Neuronal stem cell (in vitro differentiated cells): ENCODE measurements at places on chromosomes 12 and 14.

- no peaks in the 10 kb centered on the region for H3K27me3 ChIP-seq
- H3K4me1 ChIP-seq, result peaks cover 8% of the 10 kb centered on the region
- H3K27ac ChIP-seq, result no peak overlapping the region
- H3K4me3 ChIP-seq, result no peak overlapping the region
- DNase-seq, result no peak
- no peaks in the 10 kb centered on the region for H3K36me3 ChIP-seq
These were observed 11.7 kb downstream of the NAV3 start for GRCh38 chr12:77842430-77842829.

DNA sequence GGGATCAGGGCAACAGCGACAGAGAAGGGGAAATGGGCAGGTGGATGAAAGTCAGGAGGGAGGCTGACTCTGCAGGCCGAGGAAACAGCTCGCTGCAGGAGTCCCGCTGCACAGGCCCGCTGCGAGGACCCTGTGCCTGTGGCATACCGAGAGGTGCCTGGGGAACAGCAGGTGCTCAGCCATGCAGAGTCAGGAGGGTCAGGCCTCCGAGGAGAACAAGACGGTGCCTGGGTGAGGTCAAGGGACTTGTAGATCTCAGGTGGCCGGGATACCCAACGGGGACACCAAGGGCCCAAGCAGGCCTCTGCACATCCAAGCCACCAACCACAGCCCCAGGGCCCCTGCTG, 67.5 kb downstream of the NCOR2 start:
- H3K27ac ChIP-seq, result peak overlapping the region; percentile 55
- no peak for DNase-seq
- H3K4me3 ChIP-seq, result no peak overlapping the region

- H3K27ac ChIP-seq, result no peak overlapping the region
- H3K27me3 ChIP-seq, result peaks cover 3% of the 10 kb centered on the region
- H3K36me3 ChIP-seq, result no peaks in the 10 kb centered on the region
- H3K4me1 ChIP-seq, result peaks cover 25% of the 10 kb centered on the region
These were observed 152.2 kb upstream of the PARP11 start for GRCh38 chr12:4025181-4026019.

- DNase-seq, result no peak
- H3K4me1 ChIP-seq, result no peaks in the 10 kb centered on the region
- H3K27me3 ChIP-seq, result no peaks in the 10 kb centered on the region
These were observed 909.1 kb downstream of the TRHDE start for GRCh38 chr12:73181244-73181643.

GRCh38 chr14:33747749-33748148, 203.1 kb downstream of the EGLN3 start:
- peaks cover 25% of the 10 kb centered on the region for H3K36me3 ChIP-seq
- H3K4me3 ChIP-seq, result no peak overlapping the region
- H3K4me1 ChIP-seq, result no peaks in the 10 kb centered on the region
- DNase-seq, result no peak

- no peak overlapping the region for H3K27ac ChIP-seq
- H3K4me1 ChIP-seq, result no peaks in the 10 kb centered on the region
- no peaks in the 10 kb centered on the region for H3K36me3 ChIP-seq
- no peak overlapping the region for H3K4me3 ChIP-seq
These were observed 81.1 kb downstream of the ZFP36L1 start for GRCh38 chr14:68711561-68712309.

GRCh38 chr14:59175404-59175803, 13.1 kb upstream of the DAAM1 start:
- peaks cover 2% of the 10 kb centered on the region for H3K4me1 ChIP-seq
- no peak overlapping the region for H3K27ac ChIP-seq
- DNase-seq, result no peak
- no peak overlapping the region for H3K4me3 ChIP-seq

DNA sequence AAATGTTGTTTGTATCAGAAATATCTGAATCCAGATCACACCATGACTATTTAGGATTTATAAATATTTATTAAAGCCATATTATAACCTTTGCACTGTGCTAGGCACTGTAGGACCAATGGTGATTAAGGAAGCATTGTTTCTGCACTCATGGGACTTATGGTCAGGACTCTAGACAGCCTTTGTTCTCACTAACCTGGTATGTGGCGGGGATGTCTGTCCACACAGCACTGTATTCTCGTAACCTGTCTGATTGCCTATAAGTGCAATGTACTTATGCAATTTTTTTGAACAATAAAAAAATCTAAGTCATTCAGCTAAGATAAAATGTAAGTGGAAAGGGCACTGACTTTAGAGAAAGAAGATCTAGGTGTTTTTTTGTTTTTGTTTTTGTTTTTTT, 6.7 kb upstream of the SSPN start:
- no peaks in the 10 kb centered on the region for H3K36me3 ChIP-seq
- H3K4me3 ChIP-seq, result no peak overlapping the region
- no peak for DNase-seq
- no peak overlapping the region for H3K27ac ChIP-seq

DNA sequence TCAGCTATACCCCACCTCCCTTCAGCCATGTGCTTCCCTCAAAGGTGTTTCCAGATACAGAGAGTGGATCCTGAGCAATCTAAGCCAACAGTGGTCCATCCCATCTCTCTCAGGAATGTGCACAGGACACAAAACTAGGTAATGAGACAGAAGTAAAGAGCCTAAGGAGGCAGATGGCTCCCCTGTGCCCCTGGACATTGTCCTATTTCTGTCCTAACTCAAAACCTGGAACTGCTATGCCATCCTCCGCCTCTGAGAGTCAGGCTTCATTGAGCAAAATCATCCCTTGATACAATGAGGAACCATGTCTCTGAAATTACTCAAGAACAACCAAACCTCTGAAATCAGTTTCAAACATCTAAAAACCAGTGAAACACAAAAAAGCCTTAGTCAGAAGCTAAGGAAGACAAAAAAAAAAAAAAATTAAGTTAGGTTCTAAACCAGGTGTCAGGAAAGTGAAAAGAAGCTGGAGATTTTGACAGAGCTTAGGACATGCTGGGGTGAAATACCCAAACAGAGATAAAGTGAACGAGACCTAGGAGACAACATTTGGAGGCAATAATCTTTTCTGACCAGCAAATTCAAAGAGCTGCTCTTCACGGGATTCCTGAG, 200.3 kb upstream of the PLEKHG7 start:
- no peaks in the 10 kb centered on the region for H3K36me3 ChIP-seq
- no peak overlapping the region for H3K4me3 ChIP-seq
- no peaks in the 10 kb centered on the region for H3K27me3 ChIP-seq
- H3K4me1 ChIP-seq, result peaks cover 24% of the 10 kb centered on the region
- H3K27ac ChIP-seq, result no peak overlapping the region

DNA sequence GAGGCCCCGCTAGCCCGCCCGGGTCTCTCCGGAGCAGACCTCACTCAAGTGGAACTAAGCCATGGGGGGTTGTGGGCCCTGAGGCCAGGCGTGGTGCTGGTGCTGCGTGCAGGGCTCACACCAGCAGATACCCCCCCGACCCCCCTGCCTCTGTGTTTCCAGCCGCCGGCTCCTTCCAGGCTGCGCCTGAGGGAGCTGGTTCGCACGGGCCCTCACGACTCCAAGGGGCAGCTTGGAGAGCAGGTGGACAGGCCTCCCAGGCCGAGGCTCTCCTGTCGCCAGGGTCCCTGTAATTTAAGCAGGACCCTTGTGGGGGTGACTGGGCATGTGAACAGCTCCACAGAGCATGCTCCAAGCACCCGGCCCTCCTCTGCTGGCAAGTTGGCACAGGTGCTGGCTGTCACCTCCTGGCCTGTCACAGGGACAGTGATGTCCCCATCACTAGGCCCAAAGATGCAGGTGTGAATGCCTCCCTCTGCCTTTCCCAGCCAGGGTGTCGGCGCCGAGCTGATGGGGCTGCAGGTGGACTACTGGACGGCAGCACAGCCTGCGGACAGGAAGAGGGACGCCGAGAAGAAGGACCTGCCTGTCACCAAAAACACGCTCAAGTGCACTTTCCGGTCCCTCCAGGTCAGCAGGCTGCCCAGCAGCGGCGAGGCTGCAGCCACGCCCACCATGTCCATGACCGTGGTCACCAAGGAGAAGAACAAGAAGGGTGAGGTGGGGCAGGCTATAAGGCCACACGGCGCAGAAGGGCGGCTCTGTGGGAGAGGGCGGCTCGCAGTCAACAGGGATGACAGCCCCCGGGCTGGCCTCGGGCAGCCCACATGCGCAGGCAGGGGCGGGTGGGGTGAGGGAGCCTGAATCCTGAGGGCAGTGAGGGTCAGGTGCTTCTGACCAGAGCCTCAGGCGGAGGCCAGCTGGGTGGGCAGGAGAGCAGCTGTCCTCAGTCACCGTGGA, 5.9 kb upstream of the TEX22 start:
- no peaks in the 10 kb centered on the region for H3K27me3 ChIP-seq
- no peaks in the 10 kb centered on the region for H3K4me1 ChIP-seq
- no peak for DNase-seq
- no peak overlapping the region for H3K27ac ChIP-seq
- peaks cover 3% of the 10 kb centered on the region for H3K36me3 ChIP-seq

- no peaks in the 10 kb centered on the region for H3K27me3 ChIP-seq
- H3K4me3 ChIP-seq, result no peak overlapping the region
- H3K27ac ChIP-seq, result no peak overlapping the region
- DNase-seq, result no peak
- peaks cover 2% of the 10 kb centered on the region for H3K36me3 ChIP-seq
These were observed 287.5 kb downstream of the NELL2 start for GRCh38 chr12:44588651-44589050.

DNA sequence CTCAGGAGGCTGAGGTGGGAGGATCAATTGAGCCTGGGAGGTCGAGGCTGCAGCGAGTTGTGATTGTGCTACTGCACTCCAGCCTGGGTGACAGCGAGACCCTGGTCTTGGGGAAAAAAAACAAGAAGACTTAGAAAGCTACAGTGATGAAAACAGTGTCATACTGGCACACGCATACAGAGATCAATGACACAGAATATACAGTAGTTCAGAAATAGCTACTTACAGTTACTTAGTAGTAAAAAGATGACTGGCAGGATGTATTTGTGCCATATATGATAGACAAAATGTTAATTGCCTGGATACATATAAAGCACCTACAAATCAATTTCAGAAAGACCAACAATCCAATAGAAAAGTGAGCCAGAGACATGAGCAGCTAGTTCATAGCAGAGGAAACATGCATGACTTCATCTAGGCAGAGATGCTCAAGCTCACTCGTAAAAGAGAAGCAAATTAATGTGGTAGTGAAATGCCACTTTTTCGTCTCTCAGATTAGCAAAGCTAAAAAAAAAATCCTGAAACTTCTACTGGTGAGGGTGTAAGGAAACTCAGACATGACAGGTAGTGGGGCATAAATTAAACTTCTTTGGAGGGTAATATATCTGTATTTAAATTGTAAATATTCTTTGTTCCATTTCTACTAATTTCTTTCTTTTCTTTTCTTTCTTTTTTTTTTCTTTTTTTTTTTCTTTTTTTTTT, 2.5 kb upstream of the ALDH2 start:
- peaks cover 13% of the 10 kb centered on the region for H3K4me1 ChIP-seq
- H3K27me3 ChIP-seq, result peaks cover 68% of the 10 kb centered on the region
- H3K36me3 ChIP-seq, result no peaks in the 10 kb centered on the region
- DNase-seq, result no peak
- H3K27ac ChIP-seq, result no peak overlapping the region
- no peak overlapping the region for H3K4me3 ChIP-seq

DNA sequence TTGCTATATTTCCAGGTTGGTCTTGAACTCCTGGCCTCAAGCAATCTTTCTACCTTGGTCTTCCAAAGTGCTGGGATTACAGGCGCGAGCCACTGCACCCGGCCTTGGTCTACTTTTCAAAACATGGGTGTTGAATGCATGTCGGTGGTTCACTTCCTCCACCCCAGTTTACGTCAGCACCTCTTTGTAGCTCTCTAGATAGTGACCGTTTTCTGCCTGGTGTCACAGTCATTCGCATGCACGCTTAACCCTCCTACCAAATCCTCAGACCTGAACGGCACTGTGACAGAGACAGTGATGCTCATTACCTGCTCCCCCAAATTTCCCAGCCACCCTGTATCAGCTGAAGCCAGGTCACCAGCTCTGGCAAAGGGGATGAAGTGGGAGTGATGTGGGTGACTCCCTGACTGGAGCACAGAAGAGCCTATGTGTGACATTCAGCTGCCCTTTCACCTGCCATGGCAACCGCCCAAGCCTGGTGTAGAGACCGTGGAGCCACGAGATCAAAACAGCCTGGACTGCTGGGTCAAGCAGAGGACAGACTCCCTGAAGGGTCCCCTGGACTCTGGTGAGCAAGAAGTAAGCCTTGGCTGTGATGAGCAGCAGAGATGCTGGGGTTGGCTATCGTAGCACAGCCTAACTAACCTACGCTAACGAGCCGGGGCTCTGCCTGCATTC, 66.2 kb upstream of the GPR68 start:
- H3K4me1 ChIP-seq, result peaks cover 1% of the 10 kb centered on the region
- H3K27ac ChIP-seq, result no peak overlapping the region
- H3K4me3 ChIP-seq, result no peak overlapping the region
- DNase-seq, result no peak
- no peaks in the 10 kb centered on the region for H3K27me3 ChIP-seq
- H3K36me3 ChIP-seq, result peaks cover 73% of the 10 kb centered on the region

DNA sequence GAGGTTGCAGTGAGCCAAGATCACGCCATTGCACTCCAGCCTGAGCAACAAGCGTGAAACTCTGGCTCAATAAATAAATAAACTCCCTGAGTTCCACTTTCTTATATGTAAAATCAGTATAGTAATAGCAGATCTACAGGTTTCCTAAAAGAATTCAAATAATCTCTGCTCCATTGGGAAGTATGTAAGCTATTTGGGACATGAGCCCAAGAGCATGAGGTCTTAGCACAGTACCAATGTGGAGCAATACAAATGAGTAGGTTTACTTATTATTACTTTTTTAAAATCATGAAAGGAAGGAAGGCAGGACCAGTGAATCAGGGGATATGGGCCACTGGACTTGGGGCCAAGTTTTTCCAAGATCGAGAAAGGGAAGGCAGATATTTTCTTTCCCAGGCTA, 216.9 kb upstream of the DIO2 start:
- H3K4me1 ChIP-seq, result no peaks in the 10 kb centered on the region
- H3K27me3 ChIP-seq, result no peaks in the 10 kb centered on the region
- H3K4me3 ChIP-seq, result no peak overlapping the region
- no peak overlapping the region for H3K27ac ChIP-seq
- no peak for DNase-seq
- H3K36me3 ChIP-seq, result no peaks in the 10 kb centered on the region

DNA sequence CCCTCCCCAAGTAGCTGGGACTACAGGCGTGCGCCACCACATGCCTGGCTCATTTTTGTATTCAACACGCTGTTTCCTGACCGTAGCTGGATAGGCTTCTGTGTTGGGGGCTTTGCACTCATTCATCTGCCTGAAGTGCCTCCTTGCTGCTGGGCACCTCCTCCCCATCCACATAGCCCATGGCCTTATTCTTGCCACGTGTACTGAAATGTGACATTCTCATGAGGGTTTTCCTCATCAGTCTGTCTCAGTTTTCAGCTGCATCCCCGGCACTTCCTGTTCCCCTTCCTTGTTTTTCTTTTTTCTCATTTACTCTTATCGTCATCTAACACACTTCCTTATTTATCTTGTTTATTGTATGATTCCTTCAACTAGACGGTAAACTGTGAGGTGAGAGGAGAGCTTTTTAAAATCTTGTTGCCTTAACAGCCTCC, 36.6 kb downstream of the RCOR1 start:
- no peak for DNase-seq
- no peaks in the 10 kb centered on the region for H3K4me1 ChIP-seq
- H3K36me3 ChIP-seq, result no peaks in the 10 kb centered on the region
- no peaks in the 10 kb centered on the region for H3K27me3 ChIP-seq
- no peak overlapping the region for H3K4me3 ChIP-seq
- H3K27ac ChIP-seq, result no peak overlapping the region
